Amygdala (tissue), 56 donors: ENCODE measurements at places on chromosomes 13 and 19.

- no peak for DNase-seq
Observed at GRCh38 chr19:46878613-46879375, 18.0 kb downstream of the ARHGAP35 start.

- no peak for DNase-seq
Observed at GRCh38 chr13:74040200-74040599, 94.0 kb downstream of the KLF12 start.

GRCh38 chr19:5987077-5987818 is 9.3 kb upstream of the RANBP3 start:
- peak; percentile 33 for DNase-seq

DNA sequence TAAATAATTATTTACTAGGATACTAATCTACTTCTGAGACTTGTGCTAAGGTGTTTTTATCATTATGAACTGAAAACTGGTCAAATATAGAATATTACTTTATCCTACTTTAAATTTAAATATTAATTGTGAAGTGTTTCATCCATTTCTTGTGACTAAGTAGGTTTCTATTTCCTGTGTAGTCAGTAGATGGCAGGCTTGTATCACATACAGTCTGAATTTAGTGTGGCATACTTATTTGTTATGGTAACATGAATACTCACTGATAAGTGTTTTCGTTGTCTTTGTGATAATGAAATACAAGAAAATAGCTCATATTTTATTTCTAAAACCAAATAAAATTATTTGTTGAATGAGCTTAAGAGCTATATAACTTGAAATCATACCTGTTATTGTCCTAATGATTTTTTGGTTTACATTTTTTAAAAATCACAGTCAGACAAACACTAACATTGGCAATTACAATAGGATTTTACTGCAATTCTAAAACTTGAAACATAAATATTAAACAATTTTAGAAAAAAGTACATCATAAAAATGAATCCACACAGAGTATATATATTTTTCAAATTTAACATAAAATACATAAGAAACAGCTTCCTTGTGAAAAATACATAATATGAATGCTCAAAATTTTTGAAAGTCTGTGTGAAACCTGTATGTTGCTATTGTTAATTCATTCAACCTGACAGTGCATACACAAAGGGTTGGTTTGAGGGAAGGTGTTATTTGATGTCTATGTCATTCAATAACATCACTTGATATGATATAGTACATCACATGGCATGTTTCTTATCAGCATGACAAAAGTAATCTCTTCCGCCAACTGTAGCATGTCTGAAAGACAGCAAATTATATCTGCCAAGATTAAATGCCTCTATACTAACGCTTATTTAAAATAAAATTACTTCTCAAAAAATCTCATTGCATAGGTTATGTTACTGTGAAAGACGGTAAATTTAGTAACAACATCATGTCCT is 904.8 kb upstream of the PCDH20 start:
- DNase-seq = no peak

GRCh38 chr19:30647891-30648720 is 275.9 kb downstream of the ZNF536 start:
- DNase-seq = no peak

- DNase-seq = no peak
Observed at GRCh38 chr13:46496086-46496485, 56.9 kb upstream of the LRCH1 start.

- no peak for DNase-seq
Observed at GRCh38 chr19:3029065-3029923, at the start of gene TLE2. TSS of gene TLE2 (minus strand) at chr19:3029280. CDS start at chr19:3028904, 376 bp downstream.

DNA sequence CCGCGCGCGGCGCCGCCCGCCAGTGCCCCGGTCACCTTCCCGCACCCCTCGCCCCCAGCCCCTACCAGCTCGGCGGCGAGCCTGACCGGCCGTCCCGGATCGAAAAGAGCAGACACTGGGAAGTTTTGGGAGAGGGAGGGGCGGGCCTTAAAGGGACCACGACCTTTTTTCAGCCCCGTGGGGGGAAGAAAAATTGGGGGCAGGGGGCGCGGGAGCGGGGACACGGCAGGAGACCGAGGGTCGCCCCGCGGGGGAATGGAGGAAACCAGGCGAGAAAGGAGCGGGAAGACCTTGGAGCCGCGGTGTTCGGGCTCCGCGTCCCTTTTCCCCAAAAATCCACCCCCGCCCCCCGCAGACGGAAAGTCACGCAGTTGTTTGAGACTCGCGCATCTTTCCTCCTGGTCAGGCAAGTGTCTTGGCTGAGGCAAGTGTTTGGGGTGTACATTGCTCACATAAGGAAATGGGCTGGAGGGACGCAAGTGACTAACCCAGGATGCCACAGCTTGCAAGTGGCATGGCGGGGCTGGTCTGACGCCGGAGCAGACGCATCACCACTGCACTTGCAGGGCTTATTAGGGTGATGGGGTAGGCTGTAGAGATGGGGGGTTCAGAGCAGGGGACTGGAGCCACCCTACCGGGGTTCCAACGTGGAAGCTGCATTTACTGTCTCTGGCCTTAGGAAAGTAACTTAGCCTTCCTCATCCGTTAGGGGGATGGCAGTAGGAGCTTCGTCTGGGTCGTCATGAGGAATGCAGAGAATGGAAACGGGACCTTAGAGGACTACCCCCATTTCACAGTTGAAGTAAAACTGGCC is 2.7 kb upstream of the HNRNPL start:
- peak; percentile 54 for DNase-seq

- DNase-seq = no peak
Observed at GRCh38 chr19:42540071-42540553, 11.8 kb upstream of the CEACAM1 start.

GRCh38 chr13:75469047-75469446 is 12.9 kb downstream of the TBC1D4 start:
- DNase-seq = no peak

- no peak for DNase-seq
Observed at GRCh38 chr13:77298426-77298825, 28.5 kb downstream of the MYCBP2 start.

GRCh38 chr13:111955412-111956065 is 111.4 kb upstream of the SOX1 start:
- no peak for DNase-seq

DNA sequence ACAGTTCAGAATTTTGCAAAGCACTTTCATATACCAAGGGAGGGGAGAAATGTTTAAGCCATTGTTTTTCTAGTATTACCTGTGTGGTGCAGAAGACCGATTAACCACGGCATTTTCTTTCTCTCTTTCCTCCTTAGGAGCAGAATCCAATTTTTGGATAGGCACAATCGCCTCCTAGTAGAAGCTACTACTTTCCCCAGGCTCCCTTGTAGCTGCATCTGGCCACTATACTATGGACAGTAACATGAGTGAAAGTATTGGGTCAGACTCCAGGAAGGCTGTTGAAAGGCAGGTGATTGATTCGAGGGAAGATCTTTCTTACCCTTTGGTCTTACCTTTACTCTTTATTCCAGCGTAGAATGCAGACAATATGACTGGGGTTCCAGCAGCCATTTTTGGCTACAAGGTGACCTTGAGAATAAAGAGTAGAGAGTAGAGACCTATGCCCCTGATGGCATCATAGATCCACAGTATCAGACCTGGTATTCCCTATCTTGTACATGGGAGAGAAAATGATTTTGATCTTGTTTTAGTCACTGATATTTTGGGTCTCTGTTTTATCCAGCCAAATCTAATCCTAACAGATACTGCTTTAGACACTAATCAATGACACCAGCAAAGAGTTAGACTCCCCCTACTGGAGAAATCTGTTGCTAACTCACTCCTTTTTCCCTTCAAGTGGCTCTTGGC is 77.0 kb downstream of the LRRC63 start:
- DNase-seq = no peak

- DNase-seq = no peak
Observed at GRCh38 chr13:48121733-48122132, 26.8 kb upstream of the MED4 start.

GRCh38 chr13:85541476-85541875 is 257.7 kb downstream of the SLITRK6 start:
- DNase-seq = no peak

GRCh38 chr13:25494698-25495411 is 123.1 kb downstream of the ATP8A2 start:
- DNase-seq = no peak

DNA sequence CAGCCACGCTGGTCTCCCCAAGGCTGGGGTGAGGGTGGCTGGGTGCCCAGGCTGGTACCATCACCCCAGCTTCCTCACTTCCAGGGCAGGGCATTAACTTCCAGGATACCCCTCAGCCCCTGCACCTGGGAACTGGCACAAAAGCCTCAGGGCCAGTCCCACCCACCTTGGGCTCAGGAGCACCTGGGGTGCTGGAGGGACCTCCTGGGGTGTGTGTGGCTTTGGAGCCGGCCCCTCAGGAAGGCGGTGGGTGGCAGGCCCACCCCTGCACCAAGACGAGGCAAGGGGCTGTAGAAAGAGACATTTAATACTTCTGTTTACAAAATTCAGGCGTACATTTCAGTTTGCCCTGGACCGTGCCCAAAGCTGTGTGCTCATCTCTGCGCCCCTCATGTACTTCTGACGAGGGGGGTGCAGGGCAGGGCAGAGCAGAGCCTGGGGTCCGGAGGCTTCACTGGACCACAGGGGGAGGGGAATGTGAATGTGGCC is 16.8 kb downstream of the MPND start:
- no peak for DNase-seq

DNA sequence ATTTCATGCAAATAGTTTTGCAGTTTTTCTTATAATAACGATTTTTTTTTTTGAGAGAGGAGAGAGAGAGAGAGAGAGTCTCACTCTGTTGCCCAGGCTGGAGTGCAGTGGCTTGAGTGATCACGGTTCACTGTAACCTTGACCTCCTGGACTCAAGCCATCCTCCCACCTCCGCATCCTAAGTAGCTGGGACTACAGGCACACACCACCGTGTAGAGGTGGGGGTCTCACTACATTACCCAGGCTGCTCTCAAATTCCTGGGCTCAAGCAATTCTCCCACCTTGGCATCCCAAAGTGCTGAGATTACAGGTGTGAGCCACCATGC is 26.8 kb upstream of the GJB6 start:
- DNase-seq = no peak
